ENCODE measurements at places on chromosomes 13 and 19. TPM values are rescaled to one million over a fixed set of nuclear protein-coding genes. Genes with fewer than 3 reads are reported as not detected.
A peak's percentile ranks its signal among the peaks of the same experiment; 100 is the strongest.

Gene DCT
- total RNA-seq, result not detected

GRCh38 chr13:49936968-49937273 lies 781 bp upstream of the SPRYD7 start:
- DNase-seq, result peak; percentile 60
- no peaks in the 10 kb centered on the region for H3K36me3 ChIP-seq
- H3K4me3 ChIP-seq, result peak overlapping the region; percentile 85
- H3K27me3 ChIP-seq, result peaks cover 11% of the 10 kb centered on the region
- no peaks in the 10 kb centered on the region for H3K4me1 ChIP-seq

DNA sequence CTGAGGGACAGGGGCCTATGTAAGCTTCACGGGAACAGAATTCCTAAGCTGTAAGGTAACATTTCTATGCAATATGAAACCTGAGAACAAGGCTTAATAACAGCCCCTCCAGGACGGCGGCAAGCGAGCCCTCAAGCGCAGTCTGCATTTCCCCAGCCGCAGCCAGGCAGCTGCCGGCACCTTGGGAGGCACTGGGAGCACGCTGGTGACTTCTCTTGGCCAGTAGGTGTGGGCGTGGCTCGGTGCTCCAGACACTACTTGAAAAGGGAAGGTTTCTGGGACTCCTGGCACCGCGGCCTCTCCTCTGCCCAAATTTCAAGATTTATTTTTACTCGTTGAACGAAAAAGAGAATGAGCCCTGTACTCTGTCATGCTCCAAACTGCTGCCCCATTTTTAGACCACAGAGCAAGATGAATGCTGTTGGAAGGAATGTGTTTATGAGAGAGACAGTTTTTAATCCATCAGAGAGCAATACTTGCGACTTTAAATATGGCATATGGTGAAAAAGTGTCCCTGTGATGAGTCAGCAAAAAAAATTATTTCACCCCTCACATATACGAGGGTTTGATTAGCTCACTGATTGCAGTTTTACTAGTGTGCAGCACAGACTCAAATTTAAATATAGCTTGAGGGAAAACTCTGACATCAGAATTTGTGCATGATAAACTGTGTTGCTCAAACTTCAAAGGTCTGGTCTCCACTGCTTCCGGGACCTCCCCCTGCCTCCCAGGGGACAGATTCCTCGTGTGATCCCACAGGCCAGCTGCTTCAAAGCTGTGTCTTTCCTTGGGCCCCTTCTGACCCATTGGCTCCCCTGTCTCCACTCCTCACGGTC lies 81.2 kb downstream of the COL4A2 start:
- peak; percentile 33 for DNase-seq
- H3K27me3 ChIP-seq, result no peaks in the 10 kb centered on the region
- no peak overlapping the region for H3K4me3 ChIP-seq
- no peaks in the 10 kb centered on the region for H3K36me3 ChIP-seq
- peaks cover 25% of the 10 kb centered on the region for H3K4me1 ChIP-seq

DNA sequence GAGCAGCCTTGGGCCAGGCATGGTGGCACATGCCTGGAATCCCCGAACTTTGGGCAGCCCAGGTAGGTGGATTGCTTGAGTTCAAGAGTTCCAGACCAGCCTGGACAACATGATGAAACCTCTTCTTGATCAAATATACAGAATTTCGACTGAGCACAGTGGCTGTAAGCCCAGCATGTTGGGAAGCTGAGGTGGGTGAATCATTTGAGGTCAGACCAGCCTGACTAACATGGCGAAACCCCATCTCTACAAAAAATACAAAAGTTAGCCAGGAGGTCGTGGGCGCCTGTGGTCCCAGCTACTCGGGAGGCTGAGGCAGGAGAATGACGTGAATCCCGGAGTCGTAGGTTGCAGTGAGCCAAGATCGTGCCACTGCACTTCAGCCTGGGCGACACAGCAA lies 8.0 kb upstream of the NLRP7 start:
- no peaks in the 10 kb centered on the region for H3K27me3 ChIP-seq
- no peak overlapping the region for H3K4me3 ChIP-seq
- peaks cover 9% of the 10 kb centered on the region for H3K4me1 ChIP-seq
- no peaks in the 10 kb centered on the region for H3K36me3 ChIP-seq

DNA sequence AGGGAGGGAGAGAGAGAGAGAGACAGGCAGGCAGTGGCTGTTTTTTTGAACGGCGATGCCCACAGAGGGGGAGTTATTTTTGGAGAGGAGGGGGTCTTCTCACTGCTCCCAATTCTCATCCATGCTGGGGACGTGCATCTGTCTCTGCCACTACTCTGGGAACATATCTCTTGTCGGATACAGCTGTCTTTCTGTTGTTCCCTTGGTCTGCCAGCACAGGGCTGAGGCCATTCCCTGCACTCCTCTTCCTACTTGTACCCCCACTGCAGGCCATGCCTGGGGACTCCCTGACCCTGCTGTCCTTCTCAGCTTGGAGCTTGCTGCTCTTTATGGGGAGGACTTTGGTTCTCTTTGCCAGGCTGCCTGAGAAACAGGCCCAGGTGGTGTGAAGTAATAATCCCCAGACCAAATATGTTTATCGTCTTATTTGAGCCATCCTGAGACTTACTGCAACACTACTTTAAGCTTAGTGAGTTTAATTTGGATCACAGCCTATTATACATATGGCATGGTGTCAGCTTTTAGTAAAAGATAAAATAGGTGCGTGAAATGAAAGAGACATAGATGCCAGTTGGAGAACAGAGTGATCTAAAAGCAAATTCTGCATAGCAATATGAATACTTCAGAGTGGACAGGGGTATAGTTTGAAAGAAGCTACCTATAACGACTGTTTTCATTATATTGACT lies 19.1 kb downstream of the LRCH1 start:
- peaks cover 4% of the 10 kb centered on the region for H3K4me1 ChIP-seq
- no peak overlapping the region for H3K4me3 ChIP-seq
- H3K36me3 ChIP-seq, result no peaks in the 10 kb centered on the region
- DNase-seq, result no peak
- H3K27me3 ChIP-seq, result no peaks in the 10 kb centered on the region
- no peak overlapping the region for H3K27ac ChIP-seq

DNA sequence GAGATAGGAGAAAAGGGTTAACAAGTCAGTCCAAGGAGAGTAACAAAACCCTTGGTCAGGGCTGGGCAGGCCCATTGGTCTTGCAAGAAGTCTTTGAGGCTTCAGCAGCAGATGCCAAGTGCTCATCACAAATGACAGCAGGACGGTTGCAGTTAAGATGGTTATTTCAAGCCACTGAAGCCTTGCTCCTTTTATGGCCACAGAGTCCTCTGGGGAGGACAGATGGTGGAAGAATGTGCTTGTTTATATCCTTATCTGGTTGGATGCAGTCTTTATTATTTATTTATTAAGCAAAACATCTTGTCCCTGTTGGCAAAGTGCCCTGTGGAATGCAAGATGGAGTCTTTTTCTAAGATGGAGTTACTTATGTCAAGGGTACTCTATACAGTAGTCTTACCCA lies 19.2 kb upstream of the ZNF331 start:
- H3K27me3 ChIP-seq, result no peaks in the 10 kb centered on the region
- no peak overlapping the region for H3K27ac ChIP-seq
- DNase-seq, result no peak
- no peak overlapping the region for H3K4me3 ChIP-seq
- H3K36me3 ChIP-seq, result peaks cover 7% of the 10 kb centered on the region
- peaks cover 15% of the 10 kb centered on the region for H3K4me1 ChIP-seq
